Activated T-cell treated with anti-CD3 and anti-CD28 coated beads, Interleukin-2, amount 50 U/mL, for 72 hours (primary cell): ENCODE measurements at places on chromosomes 11 and 22. TPM values are rescaled to one million over a fixed set of nuclear protein-coding genes. Genes with fewer than 3 reads are reported as not detected.
A peak's percentile ranks its signal among the peaks of the same experiment; 100 is the strongest.

GRM5 gene
- not detected for total RNA-seq

MRGPRX3 gene
- total RNA-seq = not detected

HOATZ gene
- total RNA-seq = not detected

ST14 gene
- not detected for total RNA-seq

MAP6 gene
- total RNA-seq = 0.14 TPM

MS4A4A gene
- not detected for total RNA-seq

DNA sequence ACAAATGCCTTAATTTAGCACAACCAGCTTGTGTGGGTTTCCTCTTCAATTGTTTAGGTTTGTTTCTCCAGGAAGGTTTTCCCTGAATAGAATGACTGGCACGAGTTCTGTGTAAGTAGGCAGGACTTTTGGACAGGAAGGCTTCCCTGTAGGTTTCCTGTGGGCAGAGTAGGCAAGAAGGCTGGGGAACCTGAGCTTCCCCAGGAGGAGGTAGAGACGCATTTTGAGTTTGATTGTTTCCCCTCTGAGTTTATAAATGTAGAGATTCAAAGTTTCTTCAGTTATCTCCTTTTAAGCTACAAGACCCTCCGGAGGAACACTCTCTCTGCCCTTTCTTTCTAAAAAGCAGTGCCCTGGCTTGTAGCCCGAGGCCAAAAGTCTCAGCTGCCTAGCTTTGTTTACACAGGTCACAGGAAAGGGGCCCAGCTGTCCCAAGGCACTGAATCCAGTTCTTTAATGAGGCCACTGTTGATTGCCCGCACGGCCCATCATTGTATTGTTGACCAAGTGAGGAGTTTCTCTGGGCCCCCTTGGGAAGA is 66.6 kb upstream of the RDX start:
- no peaks in the 10 kb centered on the region for H3K36me3 ChIP-seq
- DNase-seq = no peak
- peaks cover 4% of the 10 kb centered on the region for H3K27me3 ChIP-seq
- peak overlapping the region; percentile 11 for H3K27ac ChIP-seq

GRCh38 chr11:46047520-46047919 is 73.7 kb downstream of the PHF21A start:
- no peak for DNase-seq
- H3K4me3 ChIP-seq = no peak overlapping the region
- H3K27ac ChIP-seq = no peak overlapping the region
- peaks cover 2% of the 10 kb centered on the region for H3K36me3 ChIP-seq
- peaks cover 10% of the 10 kb centered on the region for H3K4me1 ChIP-seq

- no peak overlapping the region for H3K4me3 ChIP-seq
- H3K4me1 ChIP-seq = peaks cover 11% of the 10 kb centered on the region
- no peak overlapping the region for H3K27ac ChIP-seq
- DNase-seq = no peak
- no peaks in the 10 kb centered on the region for H3K36me3 ChIP-seq
Observed at GRCh38 chr11:75516886-75517285, 8.9 kb downstream of the GDPD5 start.

GRCh38 chr11:125390946-125391345 is 105.1 kb downstream of the FEZ1 start:
- DNase-seq = no peak
- H3K27ac ChIP-seq = no peak overlapping the region
- no peaks in the 10 kb centered on the region for H3K36me3 ChIP-seq
- H3K4me3 ChIP-seq = no peak overlapping the region
- H3K27me3 ChIP-seq = peaks cover 24% of the 10 kb centered on the region

DNA sequence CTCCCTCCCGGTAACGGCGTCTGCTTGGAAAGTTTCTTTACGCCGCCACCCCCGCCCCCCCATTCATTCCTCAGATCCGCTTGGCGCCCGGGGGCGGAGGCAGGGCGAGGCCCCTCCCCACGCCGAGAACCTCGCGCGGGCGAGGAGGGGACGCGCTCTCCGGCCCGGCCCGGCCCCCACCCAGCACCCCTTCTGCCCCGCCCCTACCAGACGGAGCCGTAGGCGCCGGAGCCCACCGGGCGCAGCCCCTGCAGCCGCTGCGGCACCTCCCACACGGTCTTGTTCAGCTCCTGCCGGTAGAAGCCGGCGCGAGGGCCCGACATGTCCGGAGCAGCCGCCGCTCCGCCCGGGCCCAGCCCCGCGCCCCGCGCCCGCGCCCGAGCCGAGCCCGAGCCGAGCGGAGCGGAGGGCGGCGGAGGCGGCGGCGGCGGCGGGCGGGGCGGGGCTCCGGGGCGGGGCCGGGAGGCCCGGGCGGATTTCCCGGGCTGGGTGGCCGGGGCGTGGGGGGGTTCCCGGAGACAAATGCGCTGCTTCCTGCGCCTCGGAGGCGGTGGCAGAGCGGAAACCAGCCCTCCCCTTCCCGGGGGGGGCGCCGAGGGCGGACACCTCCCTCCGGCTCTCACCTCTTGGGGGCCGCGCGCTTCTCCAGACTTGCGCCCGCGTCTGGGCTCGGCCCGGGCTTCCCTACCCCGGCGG is at the start of gene MAPK11:
TSS of gene MAPK11 (minus strand) at position 411 of the 696 bp plus-strand sequence. CDS start at position 323, 88 bp downstream.
- peaks cover 15% of the 10 kb centered on the region for H3K4me1 ChIP-seq
- no peaks in the 10 kb centered on the region for H3K27me3 ChIP-seq
- no peaks in the 10 kb centered on the region for H3K36me3 ChIP-seq
- peak within 1 kb of the TSS; percentile 83 for H3K4me3 ChIP-seq
- H3K27ac ChIP-seq = no peak within 1 kb of the TSS

DNA sequence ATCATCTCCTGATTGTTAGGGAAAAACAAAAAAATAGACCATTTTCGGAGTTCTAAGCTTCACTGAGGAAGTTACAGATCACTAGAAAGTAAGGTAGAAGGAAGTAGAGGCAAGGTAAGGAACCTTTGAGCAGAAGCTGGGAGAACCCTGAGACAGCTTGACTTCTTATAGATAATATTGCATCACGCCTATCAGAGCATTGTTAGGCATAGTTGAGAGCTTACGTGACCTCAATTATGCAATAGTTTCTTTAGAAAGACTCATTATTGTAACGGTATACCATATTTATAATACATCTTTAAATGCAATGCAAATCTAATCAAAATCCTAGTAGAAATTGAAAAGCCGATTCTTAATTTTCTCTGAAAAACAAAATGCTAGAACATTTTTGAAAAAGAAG is 4.9 kb downstream of the TBRG1 start:
- peaks cover 16% of the 10 kb centered on the region for H3K36me3 ChIP-seq
- no peaks in the 10 kb centered on the region for H3K27me3 ChIP-seq
- H3K4me1 ChIP-seq = peaks cover 22% of the 10 kb centered on the region
- no peak for DNase-seq

- H3K4me1 ChIP-seq = no peaks in the 10 kb centered on the region
- H3K4me3 ChIP-seq = no peak overlapping the region
- H3K27me3 ChIP-seq = no peaks in the 10 kb centered on the region
- H3K36me3 ChIP-seq = peaks cover 3% of the 10 kb centered on the region
- H3K27ac ChIP-seq = no peak overlapping the region
Observed at GRCh38 chr11:65303555-65303954, 11.1 kb upstream of the CDC42EP2 start.

DNA sequence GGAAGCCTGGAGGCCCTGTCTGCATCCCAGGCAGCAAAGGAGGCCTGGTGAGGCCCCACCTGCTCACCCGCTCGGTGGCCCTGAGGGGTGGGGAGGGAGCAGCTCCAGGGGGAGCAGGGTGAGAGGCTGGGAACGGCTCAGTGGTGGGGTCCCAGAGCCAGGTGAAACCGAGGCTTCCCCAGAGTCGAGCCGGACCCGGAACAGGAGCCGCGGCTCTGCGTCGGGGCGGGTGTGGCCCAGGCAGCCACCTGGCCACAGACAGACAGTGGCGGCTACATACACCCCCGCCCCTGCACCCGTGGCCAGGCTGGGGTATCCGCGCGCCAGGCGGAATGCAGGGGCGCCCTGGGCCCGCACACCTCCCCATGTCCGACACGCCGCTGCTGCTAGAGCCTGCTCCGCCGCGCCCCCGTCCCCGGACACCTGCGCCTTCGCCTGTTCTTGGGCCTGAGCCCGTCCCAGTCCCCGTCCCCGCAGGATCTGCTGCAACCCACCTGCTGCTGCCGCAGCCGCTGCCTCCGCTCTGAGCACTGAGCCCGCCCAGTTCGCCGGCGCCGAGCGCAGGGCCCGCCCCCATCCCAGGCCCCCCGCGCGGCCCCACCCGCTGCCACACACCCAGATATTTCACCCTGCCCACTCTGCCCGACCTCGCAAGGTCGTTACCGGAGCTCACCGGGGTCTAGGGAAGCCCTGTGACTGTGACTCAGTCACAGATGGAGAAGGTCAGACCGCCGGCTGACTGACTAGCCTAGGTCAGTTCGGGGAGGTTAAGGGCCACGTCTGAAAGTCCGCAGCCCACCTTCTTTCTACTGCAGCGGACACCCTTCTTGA is at the start of gene SLC7A4:
TSS of gene SLC7A4 (minus strand) at position 525 of the 831 bp plus-strand sequence. CDS start 749 bp downstream, outside the sequence.
- no peak for DNase-seq
- no peak within 1 kb of the TSS for H3K27ac ChIP-seq
- no peaks in the 10 kb centered on the region for H3K36me3 ChIP-seq
- peaks cover 13% of the 10 kb centered on the region for H3K27me3 ChIP-seq
- peak within 1 kb of the TSS; percentile 52 for H3K4me3 ChIP-seq

DNA sequence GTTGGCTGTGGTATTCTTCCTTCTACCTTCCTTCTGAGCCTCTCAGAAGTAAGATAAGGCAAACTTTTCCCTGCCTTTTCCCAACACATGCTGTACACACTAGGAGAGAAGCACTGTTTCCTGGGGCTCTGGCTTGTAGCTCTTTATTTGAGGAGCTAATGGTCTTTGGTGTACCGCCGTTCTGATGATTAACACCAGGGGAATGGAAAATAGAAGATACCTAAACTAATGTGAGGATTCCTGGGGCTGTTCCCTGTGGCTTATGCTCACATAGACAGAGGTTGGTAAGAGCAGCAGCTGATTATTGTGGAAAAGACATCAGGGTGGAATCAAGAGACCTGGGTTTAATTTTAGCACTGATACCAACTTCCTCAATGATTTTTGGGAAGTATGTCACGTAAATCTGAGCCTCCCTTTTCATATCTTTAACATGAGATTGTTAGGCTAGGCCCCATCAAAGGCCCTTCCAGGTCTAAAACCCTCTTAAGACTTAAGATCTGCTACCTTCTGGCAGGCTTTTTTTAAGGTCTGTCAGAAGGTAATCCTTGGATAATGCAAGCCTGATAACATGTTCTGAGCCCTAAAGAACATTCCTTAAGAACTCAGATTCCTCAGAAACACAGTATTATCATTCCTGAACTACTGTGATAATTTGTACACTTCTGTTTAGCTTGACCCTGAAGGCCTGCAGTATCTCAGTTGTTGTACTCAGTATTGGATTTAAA is 24.8 kb upstream of the RCE1 start:
- peaks cover 10% of the 10 kb centered on the region for H3K4me1 ChIP-seq
- no peaks in the 10 kb centered on the region for H3K27me3 ChIP-seq
- DNase-seq = no peak
- H3K4me3 ChIP-seq = no peak overlapping the region

DNA sequence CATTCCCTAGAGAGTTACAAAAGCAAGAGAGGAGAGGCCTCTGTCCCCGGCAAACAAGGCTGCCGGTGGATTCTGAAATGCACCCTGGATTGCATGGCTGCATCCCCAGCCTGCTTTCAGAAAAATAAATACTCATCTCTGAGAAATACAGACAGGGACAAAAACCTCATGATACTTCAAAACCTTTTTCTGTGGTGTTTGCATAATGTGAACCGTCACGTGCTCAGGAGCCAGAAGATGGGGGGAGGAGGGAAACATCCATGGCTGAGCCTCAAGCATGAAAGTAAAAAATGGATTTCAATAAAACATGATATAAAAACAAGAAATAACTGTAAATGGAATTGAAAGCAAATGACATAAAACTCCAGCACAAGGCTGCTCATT is 198.5 kb upstream of the NCAM1 start:
- H3K27me3 ChIP-seq = no peaks in the 10 kb centered on the region
- no peak for DNase-seq
- no peak overlapping the region for H3K4me3 ChIP-seq
- no peaks in the 10 kb centered on the region for H3K36me3 ChIP-seq

GRCh38 chr11:17063171-17064002 is 14.1 kb downstream of the RPS13 start:
- no peaks in the 10 kb centered on the region for H3K4me1 ChIP-seq
- peak; percentile 69 for DNase-seq
- H3K36me3 ChIP-seq = no peaks in the 10 kb centered on the region
- no peak overlapping the region for H3K4me3 ChIP-seq
- no peak overlapping the region for H3K27ac ChIP-seq

GRCh38 chr11:10618490-10618889 is 50.0 kb upstream of the LYVE1 start:
- no peak overlapping the region for H3K27ac ChIP-seq
- peaks cover 7% of the 10 kb centered on the region for H3K4me1 ChIP-seq
- no peaks in the 10 kb centered on the region for H3K27me3 ChIP-seq
- no peak overlapping the region for H3K4me3 ChIP-seq

DNA sequence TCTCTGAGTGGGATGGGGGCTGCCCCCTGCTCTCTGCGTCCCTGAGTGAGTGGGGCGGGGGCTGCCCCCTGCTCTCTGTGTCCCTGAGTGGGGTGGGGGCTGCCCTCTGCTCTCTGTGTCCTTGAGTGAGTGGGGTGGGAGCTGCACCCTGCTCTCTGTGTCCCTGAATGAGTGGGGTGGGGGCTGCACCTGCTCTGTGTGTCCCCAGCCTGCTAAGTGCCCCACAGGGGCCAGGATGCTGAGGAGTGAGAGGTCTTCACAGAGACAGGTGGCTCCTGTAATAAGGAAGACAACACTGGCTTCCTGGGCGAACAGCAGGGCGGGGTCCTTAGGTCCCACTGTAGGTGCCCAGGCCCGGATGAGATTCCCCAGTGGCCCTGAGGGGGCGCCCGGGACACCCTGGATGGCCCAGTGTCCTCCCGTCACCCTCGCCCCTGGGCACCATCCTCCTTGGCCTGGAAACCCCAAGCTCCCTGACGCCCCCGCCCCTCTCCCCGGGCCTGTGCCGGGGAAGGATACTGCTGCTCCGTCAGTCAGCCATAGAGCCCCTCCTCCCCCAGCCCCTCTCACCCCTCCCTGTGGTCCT is 3.8 kb upstream of the CCDC188 start:
- H3K27ac ChIP-seq = no peak overlapping the region
- H3K4me3 ChIP-seq = no peak overlapping the region
- H3K36me3 ChIP-seq = no peaks in the 10 kb centered on the region
- DNase-seq = no peak
- no peaks in the 10 kb centered on the region for H3K4me1 ChIP-seq

DNA sequence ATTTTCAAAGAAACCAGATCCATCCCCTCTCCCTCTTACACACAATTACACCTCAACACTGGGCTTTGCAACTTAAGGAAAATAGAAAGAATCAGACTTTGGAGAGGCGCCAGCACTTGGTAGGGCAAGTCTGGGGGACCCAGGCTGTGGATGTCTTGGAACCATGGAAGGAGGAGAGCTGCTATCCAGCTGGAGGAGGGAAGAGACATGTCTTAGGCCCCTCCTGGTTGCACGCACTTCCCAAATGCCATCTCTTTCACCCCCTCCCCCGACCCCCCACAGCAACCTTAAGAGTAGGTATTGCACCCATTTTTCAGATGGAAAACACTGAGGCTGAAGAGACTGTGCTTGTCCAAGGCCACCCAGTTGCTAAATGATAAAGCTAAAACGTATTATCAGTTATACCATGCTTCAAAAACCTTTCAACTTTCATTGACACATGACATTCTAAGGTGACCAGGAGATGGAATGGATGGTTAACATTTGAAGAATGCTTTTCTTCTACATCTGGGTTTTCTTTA is 3.9 kb downstream of the TIMP3 start:
- H3K27ac ChIP-seq = no peak overlapping the region
- peaks cover 39% of the 10 kb centered on the region for H3K27me3 ChIP-seq
- no peak overlapping the region for H3K4me3 ChIP-seq
- no peaks in the 10 kb centered on the region for H3K4me1 ChIP-seq
- H3K36me3 ChIP-seq = no peaks in the 10 kb centered on the region
